AG10803 (cell line): ENCODE measurements at places on chromosomes 1 and 21.

- no peak for DNase-seq
Observed at GRCh38 chr1:170375082-170375723, 156.8 kb upstream of the GORAB start.

GRCh38 chr1:156430303-156430702 is 61.3 kb downstream of the RHBG start:
- DNase-seq = no peak

GRCh38 chr1:21334214-21335087 is 44.2 kb upstream of the ECE1 start:
- peak; percentile 96 for DNase-seq

GRCh38 chr1:240090014-240090413 is 1.7 kb upstream of the FMN2 start:
- DNase-seq = no peak

- peak; percentile 48 for DNase-seq
Observed at GRCh38 chr1:201914456-201915235, 25.9 kb downstream of the SHISA4 start.

- DNase-seq = no peak
Observed at GRCh38 chr1:13541435-13542215, 27.8 kb upstream of the LRRC38 start.

- peak; percentile 56 for DNase-seq
Observed at GRCh38 chr1:232635778-232636356, 5.9 kb upstream of the SIPA1L2 start.

DNA sequence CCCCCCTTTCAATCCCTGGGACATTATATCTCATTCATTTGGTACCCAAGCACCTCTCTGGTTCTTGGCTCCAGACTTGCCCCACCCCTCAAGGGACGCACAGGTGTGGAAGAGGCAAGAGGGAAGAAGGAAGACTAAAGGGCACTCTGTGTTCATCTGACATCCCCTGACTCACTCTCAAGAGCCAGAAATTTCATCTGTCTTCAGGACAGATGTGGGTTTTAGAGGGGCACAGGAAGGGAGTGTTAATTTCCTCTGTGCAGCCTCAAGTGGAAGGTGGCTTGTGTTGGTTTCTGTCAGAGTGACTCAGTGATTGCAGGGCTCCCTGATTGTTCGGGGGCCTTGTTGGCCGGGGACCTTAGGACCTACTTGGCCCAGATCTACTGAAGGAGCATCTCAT is 2.4 kb downstream of the C2CD4D start:
- no peak for DNase-seq

GRCh38 chr1:1207571-1207892 is 1.1 kb upstream of the TNFRSF18 start:
- DNase-seq = no peak

GRCh38 chr1:36023098-36023769 is 60.7 kb upstream of the TEKT2 start:
- no peak for DNase-seq

- no peak for DNase-seq
Observed at GRCh38 chr1:47871799-47872353, 125.3 kb downstream of the TRABD2B start.

- no peak for DNase-seq
Observed at GRCh38 chr1:181075766-181076350, 12.6 kb upstream of the IER5 start.

GRCh38 chr1:79499541-79499940 is 493.0 kb upstream of the ADGRL4 start:
- no peak for DNase-seq

- peak; percentile 60 for DNase-seq
Observed at GRCh38 chr1:63861052-63861691, 87.4 kb downstream of the ROR1 start.

DNA sequence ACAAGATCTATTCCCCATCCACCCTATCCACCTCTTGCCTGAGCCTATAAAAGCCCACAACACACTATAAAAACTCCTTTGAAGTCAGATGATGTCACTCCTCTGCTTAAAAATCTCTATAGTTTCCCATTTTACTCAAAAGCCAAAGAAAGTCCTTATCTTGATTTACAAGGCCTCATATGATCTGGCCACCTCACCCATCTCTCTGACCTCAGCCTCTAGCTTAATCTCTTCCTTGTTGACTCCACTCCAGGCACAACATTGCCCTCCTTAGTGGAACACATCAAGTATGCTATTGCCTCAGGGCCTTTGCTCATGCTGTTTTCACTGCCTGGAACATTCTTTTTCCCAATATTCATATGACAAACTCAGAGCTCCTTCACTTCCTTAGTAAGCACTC is 33.3 kb downstream of the ZNF281 start:
- DNase-seq = no peak

GRCh38 chr1:97145321-97145956 is 423.9 kb downstream of the PTBP2 start:
- peak; percentile 98 for DNase-seq

- no peak for DNase-seq
Observed at GRCh38 chr1:29575277-29575676, 339.0 kb downstream of the PTPRU start.

- DNase-seq = no peak
Observed at GRCh38 chr1:226176870-226177269, 9.7 kb downstream of the ACBD3 start.
